ENCODE measurements at places on chromosomes 11 and 22. TPM values are rescaled to one million over a fixed set of nuclear protein-coding genes. Genes with fewer than 3 reads are reported as not detected.

The MUC5AC gene
- not detected for total RNA-seq

The OR10D3 gene
- total RNA-seq, result not detected

The MMP12 gene
- not detected for total RNA-seq

The ANKK1 gene
- total RNA-seq, result not detected

The OR6A2 gene
- total RNA-seq, result 0.38 TPM

DNA sequence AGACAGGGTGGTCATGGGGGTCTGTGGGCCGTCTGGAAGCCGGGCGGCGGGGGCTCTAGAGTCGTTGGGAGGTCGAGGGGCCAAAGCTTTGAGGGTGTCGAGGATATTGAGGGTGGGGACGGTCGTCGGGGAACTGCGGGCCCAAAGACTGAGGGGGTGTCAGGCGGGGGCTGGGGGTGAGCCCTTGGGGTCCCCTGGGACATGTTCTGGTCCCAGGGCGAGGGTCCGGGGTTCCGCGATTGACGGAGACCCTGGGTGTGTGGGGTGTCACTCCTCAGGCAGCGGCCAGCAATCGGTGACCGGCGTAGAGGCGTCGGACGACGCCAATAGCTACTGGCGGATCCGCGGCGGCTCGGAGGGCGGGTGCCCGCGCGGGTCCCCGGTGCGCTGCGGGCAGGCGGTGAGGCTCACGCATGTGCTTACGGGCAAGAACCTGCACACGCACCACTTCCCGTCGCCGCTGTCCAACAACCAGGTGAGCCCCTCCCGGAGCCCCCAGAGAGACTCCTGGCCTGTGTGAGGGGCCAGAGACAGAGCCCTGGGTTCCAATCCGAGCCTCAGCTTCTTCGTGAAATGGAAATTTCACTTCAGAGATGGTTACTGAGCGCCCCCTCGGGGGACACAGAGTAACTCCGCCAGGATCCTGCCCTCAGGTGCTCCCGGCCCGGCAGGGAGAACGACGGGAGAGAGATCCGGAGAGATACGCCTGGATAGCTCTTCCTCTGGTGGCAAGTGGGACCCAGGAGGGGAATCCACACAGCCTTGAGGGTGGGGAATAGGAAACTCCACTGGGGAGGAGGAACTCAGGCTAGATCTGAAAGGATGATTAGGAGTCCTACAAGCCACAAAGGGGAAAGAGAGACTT, 714 bp downstream of the SDF2L1 start:
- DNase-seq, result peak; percentile 78

GRCh38 chr11:34652191-34652973, 31.5 kb downstream of the EHF start:
- no peak for DNase-seq

DNA sequence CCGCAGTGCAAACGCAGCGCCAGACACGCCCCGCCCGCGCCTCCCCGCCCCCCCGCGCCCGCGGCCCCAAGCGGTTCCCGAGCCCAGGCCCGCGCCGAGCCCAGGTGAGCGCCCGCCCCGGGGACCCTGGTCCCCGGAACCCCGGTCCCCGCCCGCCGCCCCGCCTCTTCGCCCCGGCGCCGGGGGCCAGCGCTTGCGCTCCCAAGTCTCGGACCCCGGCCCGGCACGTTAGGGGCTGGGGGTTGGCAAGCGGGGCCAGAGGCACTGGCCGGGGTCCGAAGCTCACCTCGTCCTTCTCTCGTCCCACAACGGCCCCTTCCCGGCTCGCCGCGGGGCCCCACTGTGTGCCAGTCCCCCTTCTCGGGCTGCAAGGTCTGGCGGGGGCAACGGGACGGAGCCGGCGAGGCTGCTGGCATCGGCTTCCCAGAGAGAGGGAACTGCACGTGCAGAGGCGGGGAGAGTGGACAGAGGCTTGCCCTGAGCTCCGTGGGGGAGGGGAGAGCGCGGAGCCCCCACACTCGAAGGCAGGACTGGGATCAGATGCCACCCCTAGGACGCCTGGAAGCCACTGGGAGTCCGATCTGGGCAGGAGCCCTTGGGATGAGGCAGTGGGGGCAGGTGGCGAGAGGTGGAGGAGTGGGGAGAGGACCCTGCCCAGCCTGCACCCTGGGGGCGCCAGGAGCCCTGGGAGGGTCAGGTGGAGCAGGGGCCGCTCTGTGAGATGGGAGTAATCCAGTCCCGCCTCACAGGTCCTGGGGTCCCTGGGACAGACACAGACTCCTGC, 1.8 kb upstream of the AIFM3 start:
- no peak for DNase-seq

GRCh38 chr11:119531623-119532022, 108.7 kb upstream of the THY1 start:
- DNase-seq, result no peak

- DNase-seq, result peak; percentile 70
Measured at GRCh38 chr22:36194971-36195370, 6.6 kb downstream of the APOL4 start.

DNA sequence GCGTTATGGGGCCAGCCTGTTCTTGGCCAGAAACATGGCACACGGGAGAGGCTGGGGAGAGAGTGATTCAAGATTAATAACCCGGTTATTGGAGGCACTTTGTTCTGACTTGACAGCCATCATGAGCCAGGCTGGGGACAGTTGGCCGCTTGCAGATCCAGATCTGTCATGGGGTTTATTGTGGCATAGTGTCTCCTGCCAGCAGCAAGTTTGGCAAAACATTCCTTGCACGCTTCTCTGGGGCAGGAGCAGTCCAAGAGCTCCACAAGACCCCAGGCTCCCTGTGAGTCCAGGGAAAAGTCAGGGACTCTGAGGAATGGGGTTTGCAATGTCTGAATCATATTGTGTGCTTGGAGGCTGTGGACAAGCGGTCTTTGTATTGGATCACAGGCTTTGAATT, 270.4 kb downstream of the MIAT start:
- DNase-seq, result no peak

- DNase-seq, result no peak
Measured at GRCh38 chr11:5631969-5632635, 7.3 kb downstream of the TRIM34 start.

Data from activated CD8-positive, alpha-beta T cell treated with anti-CD3 and anti-CD28 coated beads for 36 hours (primary cell).